Erythroblast (primary cell): ENCODE measurements at places on chromosomes 4 and X.

GRCh38 chr4:136750897-136751296, 781.4 kb downstream of the PCDH18 start:
- no peak for DNase-seq

- DNase-seq: no peak
Observed at GRCh38 chr4:124937993-124938392, 225.5 kb upstream of the ANKRD50 start.

DNA sequence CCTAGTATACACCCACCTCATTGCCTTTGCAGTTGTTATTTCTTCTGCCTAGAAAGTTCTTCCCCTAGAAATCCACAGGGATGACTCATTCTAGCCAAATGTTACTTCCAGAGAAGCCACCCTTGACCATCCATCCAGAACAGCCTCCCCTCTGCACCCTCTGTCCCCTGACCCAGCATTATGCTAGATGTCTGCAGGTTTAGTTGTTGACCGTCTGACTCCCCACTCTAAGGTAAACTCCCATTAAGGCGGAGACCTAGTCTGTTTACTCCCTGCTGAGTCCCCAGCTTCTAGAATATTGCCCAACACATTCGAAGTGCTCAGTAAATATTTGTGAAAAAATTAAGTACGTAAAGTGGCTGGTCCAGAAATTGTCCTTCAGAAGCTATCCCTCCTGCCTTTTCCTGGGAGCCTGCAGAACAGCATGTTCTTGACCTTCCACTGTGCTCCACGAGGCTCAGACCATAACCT, 11.0 kb downstream of the SRD5A3 start:
- no peak for DNase-seq

- no peak for DNase-seq
Observed at GRCh38 chr4:5828005-5828391, 64.9 kb downstream of the CRMP1 start.

GRCh38 chrX:107146670-107147069, 28.0 kb upstream of the RBM41 start:
- DNase-seq: peak; percentile 4

GRCh38 chr4:12778706-12779105, 705.4 kb downstream of the RAB28 start:
- DNase-seq: no peak

- no peak for DNase-seq
Observed at GRCh38 chr4:55754754-55755350, 64.7 kb upstream of the EXOC1L start.

GRCh38 chr4:26108054-26108453, 194.0 kb downstream of the SMIM20 start:
- no peak for DNase-seq

GRCh38 chrX:40607381-40607780, 15.8 kb upstream of the MPC1L start:
- DNase-seq: no peak

DNA sequence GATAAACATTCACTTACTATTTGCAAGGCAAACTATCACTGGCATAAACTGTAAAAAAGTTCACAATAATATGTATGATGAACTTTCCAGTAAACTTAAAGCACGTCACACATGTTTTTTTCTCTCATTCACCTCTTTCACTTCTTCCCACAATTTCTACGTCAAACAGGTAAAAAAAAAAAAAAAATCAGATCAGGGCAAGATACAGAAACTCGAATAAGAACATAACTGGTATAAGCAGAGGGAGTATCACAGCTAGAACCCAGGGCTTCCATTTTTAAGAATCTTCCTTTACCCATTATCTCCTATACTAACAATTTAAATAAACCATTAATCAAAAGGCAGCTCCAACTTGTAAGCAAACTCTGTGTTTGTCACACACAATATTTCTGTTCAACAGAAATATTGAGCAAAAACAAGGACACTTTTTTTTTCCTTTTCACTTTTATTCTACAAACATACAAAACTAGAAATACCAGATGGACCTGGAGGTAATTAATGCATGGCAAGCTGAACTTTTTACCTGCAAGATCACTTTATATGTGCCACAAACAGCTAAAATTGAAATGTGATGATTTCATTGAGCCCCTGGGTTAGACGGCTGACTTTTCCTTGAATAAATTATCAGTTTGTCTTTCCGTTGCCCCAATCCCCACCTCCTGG, 47.5 kb upstream of the NSUN7 start:
- no peak for DNase-seq

- peak; percentile 1 for DNase-seq
Observed at GRCh38 chrX:102745857-102746584, 25.5 kb downstream of the GPRASP3 start.

DNA sequence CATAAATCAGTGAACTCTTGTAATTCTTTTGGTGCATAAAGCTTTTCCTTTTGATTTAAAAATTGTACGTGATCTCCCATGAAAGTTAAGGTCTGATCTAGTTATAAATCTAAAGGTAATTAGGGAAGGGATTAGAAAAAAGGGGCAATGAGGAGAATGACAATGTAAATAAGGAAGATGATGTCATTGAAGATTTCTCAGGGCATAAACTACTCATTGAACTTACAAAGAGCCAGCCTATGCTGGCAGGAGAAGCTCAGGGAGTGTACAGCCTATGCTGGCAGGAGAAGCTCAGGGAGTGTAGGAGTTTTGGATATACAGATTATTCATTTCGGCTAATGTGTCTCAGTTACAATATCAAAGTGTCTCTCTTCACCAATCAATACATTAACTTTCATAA, 1533.5 kb upstream of the ADGRL3 start:
- no peak for DNase-seq

DNA sequence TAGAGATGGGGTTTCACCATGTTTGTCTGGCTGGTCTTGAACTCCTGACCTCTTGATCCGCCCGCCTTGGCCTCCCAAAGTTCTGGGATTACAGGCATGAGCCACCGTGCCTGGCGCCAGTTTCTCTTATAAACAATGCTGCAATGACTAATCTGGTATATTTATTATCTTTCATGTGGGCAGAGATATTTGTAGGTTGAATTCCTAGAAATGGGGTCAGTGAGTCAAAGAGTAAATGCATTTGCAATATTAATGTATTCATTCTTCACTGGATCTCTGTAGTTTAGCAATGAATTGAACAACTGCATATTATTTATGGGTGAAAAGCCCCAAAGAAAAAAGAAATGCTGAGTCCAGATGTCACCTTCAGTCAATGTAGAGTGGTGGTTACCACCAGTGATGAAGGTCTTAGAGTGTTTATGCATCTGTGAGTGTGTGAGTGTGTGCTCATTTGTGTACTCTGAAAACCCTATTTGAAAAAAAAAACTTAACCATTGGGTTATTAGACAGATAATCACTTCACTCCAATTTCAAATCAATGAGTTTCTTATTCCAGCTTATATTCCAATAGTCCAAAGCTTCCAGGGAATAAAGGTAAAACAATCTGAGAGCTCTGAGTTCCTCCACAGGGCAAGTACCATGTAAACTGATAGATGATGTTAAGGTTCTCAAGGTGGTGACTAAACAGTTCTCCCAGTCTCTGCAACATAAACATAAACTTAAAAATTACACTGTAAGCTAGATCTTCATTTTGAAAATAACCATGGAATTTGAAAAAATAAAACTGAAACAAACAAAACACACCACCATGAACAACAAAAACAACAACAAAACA, 22.6 kb upstream of the CD38 start:
- DNase-seq: no peak

DNA sequence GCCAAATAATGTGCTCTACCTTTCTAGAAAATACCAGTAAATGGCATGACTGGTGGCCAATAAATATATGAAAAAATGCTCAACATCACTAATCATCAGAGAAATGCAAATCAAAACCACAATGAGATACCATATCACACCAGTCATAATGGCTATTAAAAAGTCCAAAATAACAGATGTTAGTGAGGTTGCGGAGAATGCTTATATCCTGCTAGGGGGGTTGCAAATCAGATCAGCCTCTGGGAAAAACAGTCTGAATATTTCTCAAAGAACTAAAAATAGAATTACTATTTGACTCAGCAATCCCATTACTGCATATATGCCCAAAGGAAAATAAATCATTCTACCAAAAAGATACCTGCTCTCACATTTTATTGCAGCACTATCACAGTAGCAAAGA, 115.1 kb downstream of the RASGEF1B start:
- DNase-seq: no peak

DNA sequence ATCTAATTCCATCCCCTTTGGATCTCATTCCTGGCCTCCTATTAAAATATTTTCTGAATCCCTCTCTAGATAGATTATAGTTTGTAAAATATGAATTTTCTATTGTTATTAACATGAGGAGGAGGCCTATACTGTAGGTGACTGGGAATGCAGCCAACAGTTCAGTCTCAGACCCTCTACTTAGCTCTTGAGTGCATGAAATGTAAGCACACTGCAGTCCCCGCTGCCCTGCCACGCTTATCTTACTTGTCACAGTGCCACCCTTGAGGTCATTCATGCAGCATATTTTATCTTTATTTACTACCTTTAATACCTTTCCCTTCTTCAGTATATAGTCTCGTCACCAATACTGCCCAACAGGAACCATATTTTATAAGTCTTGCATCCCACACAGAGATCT, 151.0 kb downstream of the CAMK2D start:
- DNase-seq: no peak

GRCh38 chr4:3834663-3835521, 68.7 kb downstream of the ADRA2C start:
- DNase-seq: no peak

- no peak for DNase-seq
Observed at GRCh38 chr4:24979554-24979953, 51.2 kb downstream of the LGI2 start.

- no peak for DNase-seq
Observed at GRCh38 chr4:150145090-150145945, 67.1 kb downstream of the DCLK2 start.

DNA sequence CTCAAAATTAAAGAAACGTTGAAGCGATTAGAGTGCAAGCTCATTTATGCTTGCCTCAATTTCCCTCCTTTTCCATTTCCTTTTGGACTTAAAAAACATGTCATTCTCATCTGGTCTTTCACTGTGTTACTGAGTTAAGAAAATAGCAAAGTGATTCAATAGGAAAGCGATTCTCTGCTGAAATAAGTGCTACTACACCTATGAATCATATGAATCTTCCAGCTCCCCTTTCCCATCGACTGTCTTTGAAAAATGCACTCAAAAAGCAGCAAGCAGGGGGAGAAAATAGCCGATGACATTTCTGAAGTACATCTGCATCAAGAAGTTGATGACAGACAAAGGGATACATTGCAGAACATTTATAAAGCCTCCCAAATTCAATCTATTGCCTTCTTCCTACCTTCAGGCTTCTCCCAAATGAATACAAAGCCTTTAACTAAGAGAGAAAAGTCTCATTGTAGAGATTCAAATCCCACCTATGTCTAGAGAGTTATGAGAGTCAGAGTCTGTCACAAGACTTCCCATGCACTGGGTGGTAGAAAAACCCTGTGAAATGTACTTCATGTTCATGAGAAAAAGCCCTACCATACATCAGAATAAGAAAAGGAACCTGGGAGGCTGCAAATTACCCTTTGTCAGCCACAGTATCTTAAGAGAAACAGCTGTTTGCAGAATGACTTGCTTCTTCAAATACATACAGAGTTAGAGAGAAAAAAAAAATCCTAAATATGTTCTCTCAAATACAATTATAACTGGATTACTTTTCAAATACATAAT, 78.9 kb downstream of the MBNL3 start:
- DNase-seq: no peak

DNA sequence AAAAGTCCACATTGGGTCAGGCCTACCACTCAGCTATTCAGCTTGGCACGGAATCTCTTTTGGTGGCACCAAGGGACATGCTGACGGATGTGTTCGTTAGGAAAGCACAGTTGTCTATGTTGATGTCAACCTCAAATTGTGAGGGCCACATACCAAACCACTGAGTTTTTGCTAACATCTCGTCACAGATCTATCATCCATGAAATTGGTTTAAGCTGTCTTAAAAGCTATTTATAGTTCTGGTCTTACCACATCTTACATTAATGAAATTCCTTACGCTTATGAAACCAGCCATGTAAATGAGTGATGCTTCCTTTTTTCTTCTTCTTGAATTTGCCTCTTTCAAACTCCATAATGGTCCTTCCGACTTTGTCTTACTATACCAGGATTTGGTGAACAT, 101.5 kb downstream of the MGST2 start:
- no peak for DNase-seq

DNA sequence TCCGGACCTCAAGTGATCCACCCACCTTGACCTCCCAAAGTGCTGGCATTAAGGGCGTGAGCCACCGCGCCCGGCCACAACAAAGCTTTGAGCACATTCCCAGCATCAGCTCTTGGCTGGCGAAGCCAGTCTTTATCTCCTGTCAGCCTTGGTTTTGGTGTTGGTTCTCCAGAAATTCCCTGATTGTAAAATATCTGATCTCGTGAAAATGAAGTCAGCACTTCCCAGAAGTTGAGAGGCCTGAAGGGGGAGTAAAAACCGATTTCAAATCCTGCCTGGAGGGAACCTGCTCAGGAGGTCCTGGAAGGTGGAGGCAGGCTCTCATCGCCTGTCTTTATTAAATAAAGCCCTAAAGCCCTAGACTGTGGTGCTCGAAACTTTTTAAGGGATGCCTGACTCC, 33.6 kb downstream of the PTTG2 start:
- DNase-seq: no peak

- DNase-seq: no peak
Observed at GRCh38 chr4:123956204-123956603, 559.6 kb downstream of the SPRY1 start.

GRCh38 chr4:89021062-89021461, 35.9 kb downstream of the FAM13A start:
- peak; percentile 19 for DNase-seq

DNA sequence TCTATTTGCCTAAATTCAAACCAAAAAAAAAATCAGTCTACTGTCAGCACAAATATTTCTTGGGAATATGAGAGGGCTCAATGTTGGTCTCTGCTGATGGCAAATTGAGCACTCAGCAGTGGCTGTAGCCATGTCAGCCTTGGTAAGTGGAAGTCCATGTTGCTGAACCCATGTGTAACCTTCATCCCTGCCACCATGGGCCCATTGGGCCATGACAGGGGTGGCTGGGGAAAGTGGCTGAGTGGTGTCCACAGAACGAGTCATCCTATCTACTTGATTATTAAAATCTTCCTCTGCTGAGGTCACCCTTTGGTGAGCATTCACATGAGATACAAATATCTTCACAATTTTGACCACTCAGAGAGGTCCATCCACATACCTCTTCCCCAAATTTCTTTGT, 56.8 kb upstream of the FAM9B start:
- DNase-seq: no peak
